ENCODE measurements at places on chromosomes 4 and X. TPM values are rescaled to one million over a fixed set of nuclear protein-coding genes. Genes with fewer than 3 reads are reported as not detected.

DNA sequence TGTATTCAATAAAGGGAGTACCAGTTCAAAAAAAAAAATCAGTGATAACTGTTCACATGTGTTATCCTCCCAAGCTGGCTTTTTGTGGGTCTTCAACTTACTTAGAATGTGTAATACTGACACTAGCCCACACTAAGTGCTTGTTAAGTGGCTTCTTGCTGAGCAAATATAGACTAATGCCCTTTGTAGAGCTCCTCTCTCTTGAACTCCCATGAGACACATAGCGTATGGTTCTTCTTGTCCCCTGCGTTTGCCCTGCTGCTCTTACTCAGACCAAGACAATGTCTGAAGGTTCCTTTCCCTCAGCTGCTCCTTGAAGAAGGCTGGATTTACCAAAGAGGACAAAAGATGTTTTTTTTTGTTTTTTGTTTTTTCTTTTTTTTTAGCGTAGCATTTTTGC lies 110.9 kb downstream of the FRAS1 start:
- DNase-seq, result no peak
- H3K27ac ChIP-seq, result no peak overlapping the region
- H3K4me1 ChIP-seq, result no peaks in the 10 kb centered on the region

DNA sequence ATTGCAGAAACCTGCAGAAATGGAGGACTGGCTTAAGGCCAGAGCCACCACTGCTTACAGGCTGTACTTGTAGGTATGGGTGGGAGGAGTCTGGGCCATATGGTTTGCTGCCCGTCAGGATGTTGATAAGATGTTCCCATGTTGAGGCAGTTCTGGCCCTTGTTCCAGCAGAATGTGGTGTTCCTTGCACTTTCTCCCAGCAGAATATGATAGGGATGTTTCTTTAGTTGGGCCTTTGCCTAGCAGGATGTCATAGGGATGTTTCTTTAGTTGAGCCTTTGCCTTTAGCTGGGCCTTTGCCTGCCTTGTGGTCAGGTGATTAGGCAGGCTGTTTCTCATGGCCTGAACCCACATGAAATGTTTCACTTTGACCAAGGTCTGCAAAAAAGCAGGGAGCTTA lies 139.1 kb upstream of the PAQR3 start:
- no peaks in the 10 kb centered on the region for H3K27me3 ChIP-seq
- no peak overlapping the region for H3K4me3 ChIP-seq
- H3K27ac ChIP-seq, result no peak overlapping the region
- DNase-seq, result peak; percentile 17

GRCh38 chr4:83320548-83320947 lies 14.1 kb downstream of the HPSE start:
- peak overlapping the region; percentile 20 for H3K27ac ChIP-seq
- no peaks in the 10 kb centered on the region for H3K36me3 ChIP-seq
- no peaks in the 10 kb centered on the region for H3K27me3 ChIP-seq
- DNase-seq, result peak; percentile 23
- H3K4me3 ChIP-seq, result no peak overlapping the region

TMEM255A gene
- total RNA-seq, result 5.9 TPM

GRCh38 chr4:158610790-158611189 lies 60.9 kb downstream of the C4orf46 start:
- no peaks in the 10 kb centered on the region for H3K27me3 ChIP-seq
- no peak overlapping the region for H3K27ac ChIP-seq
- no peaks in the 10 kb centered on the region for H3K36me3 ChIP-seq
- DNase-seq, result no peak

DNA sequence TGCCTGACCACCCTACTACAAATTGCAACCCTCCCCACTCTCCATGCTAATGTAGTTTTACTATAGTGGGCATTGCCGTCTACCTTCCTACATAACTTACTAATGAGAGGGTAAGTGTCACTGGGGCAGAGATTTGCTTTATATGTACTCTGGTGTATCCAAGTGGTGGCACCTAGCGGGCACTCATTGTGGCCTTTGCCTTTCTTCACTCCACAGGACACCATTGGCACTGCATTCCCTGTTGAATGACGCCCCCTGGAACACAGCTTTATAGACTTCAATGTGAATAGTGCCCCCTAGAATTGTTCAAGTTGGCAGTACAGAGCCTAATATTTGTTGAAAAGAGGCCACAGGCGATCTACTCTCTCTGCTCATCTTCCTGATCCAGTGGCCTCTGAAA lies 215.8 kb downstream of the MID1IP1 start:
- H3K4me3 ChIP-seq, result no peak overlapping the region
- H3K27ac ChIP-seq, result no peak overlapping the region
- H3K36me3 ChIP-seq, result no peaks in the 10 kb centered on the region
- peaks cover 15% of the 10 kb centered on the region for H3K4me1 ChIP-seq
- no peaks in the 10 kb centered on the region for H3K27me3 ChIP-seq

DNA sequence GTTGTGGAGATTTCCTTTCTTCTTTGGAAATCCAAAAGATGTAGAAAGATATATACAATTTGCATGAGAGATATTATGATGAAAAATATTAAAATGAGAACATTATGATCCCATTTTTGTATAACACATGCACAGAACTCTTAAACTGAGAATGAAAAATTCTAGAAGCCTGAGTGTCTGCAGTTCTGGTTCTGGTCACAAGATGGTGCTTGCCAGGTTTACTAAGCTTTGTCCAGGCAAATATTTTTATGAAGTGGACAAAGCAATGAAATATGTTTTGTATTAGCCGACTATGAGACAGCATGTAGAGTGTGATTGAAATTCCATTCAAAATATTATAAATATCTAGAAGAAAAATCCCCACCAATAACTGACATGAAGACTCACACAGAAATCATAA lies 2.2 kb downstream of the PWWP3B start:
- H3K36me3 ChIP-seq, result no peaks in the 10 kb centered on the region
- peak; percentile 7 for DNase-seq
- no peak overlapping the region for H3K27ac ChIP-seq
- no peak overlapping the region for H3K4me3 ChIP-seq
- H3K4me1 ChIP-seq, result no peaks in the 10 kb centered on the region

DNA sequence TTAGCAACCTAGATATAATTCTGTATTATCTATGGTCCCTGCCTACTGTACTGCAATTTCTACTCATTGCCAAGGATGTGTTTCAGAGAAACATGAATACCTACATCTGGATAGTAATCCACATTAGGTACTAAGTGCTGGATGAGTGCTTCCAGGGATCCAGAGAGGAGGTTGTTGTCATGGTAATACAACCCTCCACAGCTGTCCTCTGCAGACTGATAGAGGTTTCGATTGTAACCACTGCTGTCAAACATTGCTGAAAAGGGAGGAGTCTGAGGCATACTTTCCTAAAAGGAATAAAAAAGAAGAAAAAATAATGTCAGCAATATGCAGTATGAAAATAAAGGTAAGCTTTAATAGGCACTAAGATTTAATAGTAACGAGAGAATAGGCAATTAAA lies 12.5 kb downstream of the RASGEF1B start:
- H3K4me1 ChIP-seq, result no peaks in the 10 kb centered on the region
- no peak overlapping the region for H3K4me3 ChIP-seq
- H3K36me3 ChIP-seq, result no peaks in the 10 kb centered on the region
- no peak for DNase-seq

GRCh38 chr4:146104541-146104940 lies 71.0 kb upstream of the LSM6 start:
- DNase-seq, result no peak
- H3K36me3 ChIP-seq, result no peaks in the 10 kb centered on the region
- no peak overlapping the region for H3K27ac ChIP-seq
- H3K27me3 ChIP-seq, result no peaks in the 10 kb centered on the region
- H3K4me1 ChIP-seq, result no peaks in the 10 kb centered on the region

PAGE2B gene
- not detected for total RNA-seq

FATE1 gene
- total RNA-seq, result not detected

DNA sequence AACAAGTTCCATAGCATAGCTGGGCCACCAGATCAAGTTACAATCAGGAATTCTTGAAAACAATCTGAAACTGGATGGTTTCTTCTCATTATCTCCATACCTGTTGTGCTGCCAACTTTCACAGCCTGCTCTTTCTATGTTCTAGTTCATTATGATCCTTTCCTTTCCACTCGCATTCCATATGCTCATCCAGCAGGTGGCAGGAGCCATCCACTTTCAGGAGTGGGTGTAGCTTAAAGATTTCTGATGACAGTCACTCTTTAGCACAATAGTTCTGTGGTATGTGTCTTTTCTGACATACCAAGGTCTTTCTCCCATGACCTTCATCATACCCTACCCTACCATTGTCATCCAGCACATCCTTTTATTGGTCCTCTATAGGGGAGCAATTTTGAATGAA lies 46.4 kb downstream of the PAGE2 start:
- H3K27me3 ChIP-seq, result no peaks in the 10 kb centered on the region
- H3K36me3 ChIP-seq, result no peaks in the 10 kb centered on the region
- H3K27ac ChIP-seq, result no peak overlapping the region
- H3K4me3 ChIP-seq, result no peak overlapping the region
- DNase-seq, result peak; percentile 7

DNA sequence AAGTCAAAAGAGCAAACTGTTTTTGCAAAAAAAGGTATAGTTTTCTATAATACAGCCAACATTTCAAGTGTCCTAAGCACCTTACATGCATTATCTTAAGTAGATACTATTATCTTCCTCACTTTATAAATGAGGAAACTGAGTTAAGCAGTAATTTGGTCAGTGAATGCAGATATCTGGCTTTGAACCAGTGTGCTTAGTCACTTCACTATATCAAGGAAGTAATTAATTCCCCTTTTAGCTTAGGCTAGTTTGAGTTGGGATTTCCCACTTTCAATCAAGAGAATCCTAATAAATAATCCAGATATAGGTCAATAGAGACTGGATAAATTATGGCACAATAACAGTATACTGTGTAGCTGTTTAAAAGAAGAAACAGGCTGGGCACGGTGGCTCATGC lies 14.8 kb downstream of the SPINK2 start:
- no peaks in the 10 kb centered on the region for H3K36me3 ChIP-seq
- no peak for DNase-seq
- no peak overlapping the region for H3K27ac ChIP-seq
- H3K4me1 ChIP-seq, result no peaks in the 10 kb centered on the region
- H3K27me3 ChIP-seq, result no peaks in the 10 kb centered on the region

GRCh38 chr4:6206771-6207290 lies 6.5 kb upstream of the JAKMIP1 start:
- H3K36me3 ChIP-seq, result no peaks in the 10 kb centered on the region
- no peak overlapping the region for H3K27ac ChIP-seq
- no peaks in the 10 kb centered on the region for H3K4me1 ChIP-seq
- no peaks in the 10 kb centered on the region for H3K27me3 ChIP-seq
- no peak for DNase-seq
- H3K4me3 ChIP-seq, result no peak overlapping the region

TEX13C gene
- not detected for total RNA-seq
